AG10803 (cell line): ENCODE measurements at places on chromosomes 4 and X.

DNA sequence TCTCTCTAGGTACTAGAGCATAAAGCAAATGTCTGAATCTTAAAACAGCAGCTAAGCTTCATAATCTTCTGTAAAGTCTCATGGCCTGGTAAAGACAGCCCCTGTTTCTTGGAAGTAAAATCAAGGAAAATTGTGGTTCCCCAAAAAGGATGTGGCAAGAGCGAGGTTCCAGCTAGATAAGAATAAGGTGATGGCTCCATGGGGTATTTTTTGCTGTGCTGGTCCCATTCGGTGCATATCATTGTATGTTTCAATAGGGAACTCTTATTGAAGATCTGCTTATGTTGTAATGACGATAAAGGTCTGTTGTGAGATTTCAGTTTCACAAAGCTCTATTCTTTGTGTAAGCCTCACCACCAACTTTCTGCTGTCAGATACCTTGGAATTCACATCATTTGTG, 316.9 kb upstream of the NOCT start:
- no peak for DNase-seq

GRCh38 chrX:51151734-51152133, 180.9 kb upstream of the NUDT10 start:
- no peak for DNase-seq

- DNase-seq: no peak
These were observed 1806.7 kb upstream of the PCDH7 start for GRCh38 chr4:28913466-28913865.

DNA sequence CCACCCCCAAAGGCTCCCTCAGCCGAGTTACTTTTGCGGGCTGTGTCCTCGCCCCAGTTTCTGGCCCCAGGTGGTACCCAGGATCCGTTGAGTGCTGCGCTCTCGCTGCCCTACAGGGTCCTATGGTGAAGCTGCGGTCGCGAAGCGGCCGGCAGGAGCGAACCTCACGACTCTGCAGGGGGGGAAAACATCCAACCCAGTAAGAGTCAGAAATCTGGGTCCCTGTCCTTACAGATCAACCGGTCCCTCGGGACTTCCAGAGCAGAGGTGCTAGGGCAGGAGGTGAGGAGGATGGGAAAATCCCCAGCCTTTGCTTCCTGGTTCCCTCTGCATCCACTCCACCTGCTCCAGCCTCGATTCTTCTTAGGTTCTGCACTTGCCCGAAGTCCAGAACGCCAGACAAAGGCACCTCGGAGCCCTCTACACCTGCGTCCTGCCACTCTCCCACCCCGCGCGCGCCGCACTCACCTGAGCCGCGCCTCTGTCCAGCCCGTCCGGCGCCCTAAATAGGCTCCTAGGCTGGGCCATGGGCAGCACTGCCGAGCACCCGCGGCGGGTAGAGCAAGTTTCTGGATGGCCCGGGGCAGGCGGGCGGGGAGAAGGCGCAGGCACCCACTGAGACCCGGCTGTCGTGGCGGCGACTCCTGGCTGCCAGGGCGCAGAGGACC, at the start of gene HS3ST1:
Gene HS3ST1 (minus strand): TSS at position 664 of the 668 bp plus-strand sequence. CDS start 28,889 bp downstream, outside the sequence.
- no peak for DNase-seq

DNA sequence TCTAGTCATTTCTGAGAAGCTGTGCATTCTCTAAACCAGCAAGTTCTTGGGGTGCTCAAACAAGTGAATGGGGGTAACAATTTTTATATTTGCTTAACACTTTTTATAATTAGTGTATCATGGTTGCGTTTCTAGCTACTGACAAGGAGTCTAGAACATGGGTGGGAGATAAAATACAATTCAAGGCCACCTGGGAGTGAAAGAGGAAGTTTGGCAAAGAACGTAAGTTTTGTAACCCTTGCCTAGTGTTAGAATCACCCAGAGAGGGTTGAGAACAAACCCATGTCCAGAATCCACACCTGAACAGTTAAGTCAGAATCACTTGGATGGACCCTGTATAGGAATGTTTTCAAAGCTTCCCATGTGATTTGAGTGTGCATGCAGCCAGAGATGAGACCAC, 92.7 kb downstream of the AFF2 start:
- no peak for DNase-seq

DNA sequence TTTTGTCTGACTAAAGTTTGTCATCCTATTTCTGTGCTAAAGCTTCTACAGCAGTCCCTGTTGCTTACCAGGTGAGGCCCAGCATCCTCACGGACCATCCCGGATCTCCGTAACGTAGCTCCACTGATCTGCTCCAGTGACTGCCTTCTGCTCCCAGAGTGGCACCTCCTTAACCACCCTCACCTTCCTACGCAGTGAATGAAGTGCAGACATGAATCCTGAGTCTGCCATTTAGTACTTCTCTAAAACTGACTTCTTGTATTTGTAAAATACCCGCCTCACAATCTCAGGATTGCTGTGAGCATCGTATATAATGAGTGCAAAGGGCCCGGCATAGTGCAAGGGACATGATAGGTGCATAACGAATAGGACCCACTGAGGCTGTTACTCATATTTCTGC, 27.7 kb upstream of the ACSL1 start:
- no peak for DNase-seq
